ENCODE measurements at places on chromosomes 5 and 9.

- no peak for DNase-seq
Observed at GRCh38 chr9:84597131-84597530, 72.4 kb upstream of the NTRK2 start.

DNA sequence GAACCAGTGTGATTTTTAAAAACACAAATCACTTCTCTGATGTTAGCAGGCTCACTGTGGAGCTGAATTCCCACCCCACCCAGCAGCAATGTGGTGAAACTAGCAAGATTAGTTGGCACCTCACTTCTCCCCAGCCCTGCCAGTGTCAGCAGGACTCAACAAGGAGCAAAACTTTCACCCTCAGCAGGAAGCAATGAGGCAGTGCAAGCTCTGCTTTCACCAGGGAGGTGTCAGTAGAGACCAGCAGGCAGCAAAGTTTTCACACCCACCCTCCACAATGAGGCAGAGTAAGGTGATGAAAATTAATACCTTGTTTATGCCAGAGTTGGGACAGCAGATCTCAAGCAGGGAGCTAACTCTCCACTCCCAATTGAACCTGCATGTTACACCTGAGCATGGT, 565.0 kb downstream of the CETN3 start:
- no peak for DNase-seq

DNA sequence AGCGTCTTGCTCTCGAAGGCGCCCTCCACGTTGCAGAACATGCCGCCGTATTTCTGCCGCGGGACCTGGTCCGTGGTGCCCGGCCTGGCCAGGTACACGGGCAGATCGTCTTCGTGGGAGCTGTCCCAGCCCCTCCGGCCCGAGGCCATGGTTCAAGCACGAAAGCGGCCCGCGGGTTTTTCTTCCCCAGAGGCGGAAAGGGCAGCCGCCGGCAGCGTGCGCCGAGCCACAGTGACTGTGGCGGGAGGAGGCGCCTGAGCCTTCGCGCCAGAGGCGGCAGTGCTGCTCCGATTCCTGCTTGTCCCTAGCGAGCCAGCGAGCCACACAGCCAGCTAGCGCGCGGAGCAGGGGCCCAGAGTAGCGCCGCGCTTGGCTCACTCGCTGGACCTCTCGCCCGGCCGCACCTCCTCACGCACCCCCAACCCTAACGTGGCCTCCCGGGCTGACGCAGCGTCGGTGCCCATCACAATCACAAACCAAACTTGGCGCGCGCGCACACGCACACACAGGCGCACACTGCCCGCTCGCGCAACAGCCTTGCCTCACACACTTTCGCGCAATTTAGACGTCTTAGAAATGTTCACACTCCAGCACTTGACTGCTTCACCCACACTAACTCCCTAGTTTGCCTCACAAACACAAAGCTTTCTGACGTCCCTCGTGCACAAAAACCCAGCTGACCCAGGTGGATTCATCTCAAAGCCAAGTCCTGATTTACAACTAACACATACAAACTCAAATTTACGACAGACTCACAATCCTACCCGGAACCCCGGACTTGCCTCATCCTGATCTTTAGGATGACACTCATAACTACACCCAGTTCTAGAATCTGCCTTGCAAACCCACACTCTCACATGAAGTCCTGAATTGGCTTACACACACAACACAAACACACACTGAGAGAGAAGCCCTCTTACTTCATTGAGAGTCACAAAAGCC, at the start of gene DPYSL3:
DPYSL3 (minus strand) TSS at position 359 of the 942 bp plus-strand sequence; CDS start at position 149, 210 bp downstream.
- peak; percentile 24 for DNase-seq

DNA sequence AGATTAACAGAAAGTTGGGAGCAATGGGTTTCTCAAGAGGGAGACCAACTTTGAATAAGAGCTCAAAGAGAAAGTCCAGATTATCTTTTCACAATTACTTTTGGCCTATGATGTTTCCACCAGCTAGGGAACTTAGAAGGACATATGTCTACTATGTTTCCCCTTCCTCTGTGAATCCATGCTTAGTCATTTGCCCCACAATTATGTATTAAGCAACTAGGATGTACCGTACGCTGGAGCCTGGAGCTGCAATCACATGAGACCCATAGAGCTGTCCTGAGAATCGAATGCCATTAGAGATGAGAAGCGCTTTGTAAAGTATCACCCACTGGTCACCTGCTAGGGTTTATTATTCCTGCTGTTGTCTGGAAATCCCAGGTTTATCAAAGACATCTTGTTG, 78.8 kb downstream of the PDE6A start:
- no peak for DNase-seq

DNA sequence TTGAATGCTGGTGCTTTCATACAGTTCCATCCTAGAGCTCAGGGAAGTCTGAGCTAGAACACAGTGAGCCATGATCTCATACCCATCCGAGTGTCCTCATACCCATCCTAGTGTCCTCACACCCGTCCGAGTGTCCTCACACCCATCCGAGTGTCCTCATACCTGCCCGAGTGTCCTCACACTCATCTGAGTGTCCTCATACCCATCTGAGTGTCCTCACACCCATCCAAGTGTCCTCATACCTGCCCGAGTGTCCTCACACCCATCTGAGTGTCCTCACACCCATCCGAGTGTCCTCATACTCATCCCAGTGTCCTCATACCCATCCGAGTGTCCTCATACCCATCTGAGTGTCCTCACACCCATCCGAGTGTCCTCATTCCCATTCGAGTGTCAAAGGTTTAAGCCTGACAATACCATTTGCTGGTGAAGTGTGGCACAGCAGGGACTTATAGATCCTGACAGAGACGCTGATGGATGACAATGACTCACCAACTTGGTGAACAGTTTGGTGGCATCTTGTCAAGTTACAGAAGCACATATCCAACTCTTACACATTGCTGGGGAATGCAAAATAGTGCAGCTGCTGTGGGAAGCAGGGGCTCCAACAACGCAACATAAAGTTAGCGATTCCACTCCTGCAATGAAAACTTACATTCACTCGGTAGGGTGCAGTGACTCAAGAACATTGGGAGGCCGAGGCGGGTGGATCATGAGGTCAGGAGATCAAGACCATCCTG, 77.0 kb upstream of the COL5A1 start:
- DNase-seq, result no peak

Data from NCI-H1930 (cell line).